Sigmoid colon (tissue), 7 donors: ENCODE measurements at places on chromosomes 12 and 14. TPM values are rescaled to one million over a fixed set of nuclear protein-coding genes. Genes with fewer than 3 reads are reported as not detected.

The BDKRB2 gene
- 3.6 TPM for total RNA-seq

The PLBD1 gene
- total RNA-seq = 16.2 TPM

The C12orf60 gene
- total RNA-seq = 1.1 TPM

The SAMD15 gene
- 0.36 TPM for total RNA-seq

DNA sequence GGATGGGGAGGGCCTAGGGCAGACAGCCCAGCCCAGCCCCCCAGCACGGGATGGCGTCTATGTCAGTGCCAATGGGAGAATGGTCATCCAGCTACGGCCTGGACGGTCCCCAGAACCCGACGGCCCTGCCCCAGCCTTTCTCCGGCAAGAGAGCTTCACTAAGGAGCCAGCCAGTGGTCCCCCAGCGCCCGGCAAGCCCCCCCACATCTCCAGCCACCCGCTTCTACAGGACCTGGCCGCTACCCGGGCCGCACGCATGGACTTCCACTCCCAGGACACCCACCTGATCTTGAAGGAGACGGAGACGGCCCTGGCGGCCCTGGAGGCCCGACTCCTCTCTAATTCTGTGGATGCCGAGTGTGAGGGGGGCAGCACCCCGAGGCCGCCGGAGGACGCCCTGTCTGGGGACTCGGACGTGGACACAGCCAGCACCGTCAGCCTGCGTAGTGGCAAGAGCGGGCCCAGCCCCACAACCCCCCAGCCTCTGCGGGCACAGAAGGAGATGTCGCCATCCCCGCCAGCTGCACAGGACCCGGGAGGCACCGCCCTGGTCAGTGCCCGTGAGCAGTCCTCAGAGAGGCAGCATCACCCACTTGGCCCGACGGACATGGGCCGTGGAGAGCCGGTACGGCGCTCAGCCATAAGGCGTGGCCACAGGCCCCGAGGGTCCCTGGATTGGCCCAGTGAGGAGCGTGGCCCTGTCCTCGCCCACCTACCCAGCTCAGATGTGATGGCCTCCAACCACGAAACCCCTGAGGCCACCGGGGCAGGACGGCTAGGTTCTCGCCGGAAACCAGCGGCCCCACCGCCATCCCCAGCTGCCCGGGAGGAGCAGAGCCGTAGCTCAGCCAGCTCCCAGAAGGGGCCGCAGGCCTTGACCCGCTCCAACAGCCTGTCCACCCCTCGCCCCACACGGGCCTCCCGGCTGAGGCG lies 21.9 kb downstream of the CEP170B start:
- DNase-seq = peak; percentile 61

DNA sequence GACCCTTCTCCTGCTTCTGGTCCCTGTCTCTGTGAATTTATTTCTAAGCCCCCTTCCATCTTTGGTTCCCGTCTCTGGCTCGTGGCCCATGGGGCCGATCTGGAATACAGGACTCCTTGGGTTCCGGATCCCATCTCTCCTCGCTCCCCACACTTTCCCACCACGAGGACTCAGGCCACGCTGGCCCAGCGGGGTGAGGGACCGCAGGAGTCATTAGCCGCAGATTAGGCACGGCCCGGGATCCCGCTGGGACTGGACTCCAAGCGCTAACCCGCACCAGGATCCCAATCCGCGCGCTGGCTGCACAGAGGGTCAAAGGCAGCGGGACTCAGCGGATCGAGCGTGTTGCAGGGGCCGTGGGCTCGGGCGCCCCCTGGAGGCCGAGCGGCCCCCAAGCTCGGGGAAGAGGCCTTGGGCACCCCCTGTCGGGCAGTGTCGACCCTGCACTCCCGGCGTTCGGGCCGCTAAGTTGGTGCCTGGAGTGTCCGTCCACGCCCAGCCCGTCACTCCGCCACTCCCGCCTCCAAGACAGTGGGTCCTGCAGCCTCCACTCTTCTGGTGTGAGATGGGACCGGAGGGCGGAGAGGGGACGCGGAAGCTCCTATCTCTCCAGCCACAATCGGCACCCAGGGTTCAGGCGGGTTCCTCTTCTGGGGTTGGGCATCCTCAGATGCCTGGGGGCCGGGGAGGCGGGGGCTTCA lies 9.5 kb downstream of the SHMT2 start:
- peak; percentile 93 for DNase-seq

DNA sequence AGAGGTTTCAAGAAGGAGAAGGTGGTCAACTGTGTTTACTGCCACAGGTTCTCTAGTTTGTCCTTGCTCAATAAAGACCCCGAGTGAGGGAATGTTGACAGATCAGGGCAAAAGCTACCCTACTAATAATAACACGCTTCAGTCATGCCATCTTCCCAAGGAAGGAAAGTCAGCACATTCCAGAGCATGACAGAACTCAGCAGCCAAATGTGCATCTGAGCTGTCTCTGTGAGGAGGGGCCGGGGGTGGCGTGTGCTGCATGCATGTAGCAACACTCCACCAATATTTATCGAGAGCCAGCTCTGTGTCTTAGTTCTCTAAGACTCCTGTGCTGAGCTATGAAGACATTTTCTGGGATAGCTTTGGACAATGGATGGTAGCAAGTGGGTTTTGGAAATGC lies 260.4 kb downstream of the DPF3 start:
- DNase-seq = no peak

DNA sequence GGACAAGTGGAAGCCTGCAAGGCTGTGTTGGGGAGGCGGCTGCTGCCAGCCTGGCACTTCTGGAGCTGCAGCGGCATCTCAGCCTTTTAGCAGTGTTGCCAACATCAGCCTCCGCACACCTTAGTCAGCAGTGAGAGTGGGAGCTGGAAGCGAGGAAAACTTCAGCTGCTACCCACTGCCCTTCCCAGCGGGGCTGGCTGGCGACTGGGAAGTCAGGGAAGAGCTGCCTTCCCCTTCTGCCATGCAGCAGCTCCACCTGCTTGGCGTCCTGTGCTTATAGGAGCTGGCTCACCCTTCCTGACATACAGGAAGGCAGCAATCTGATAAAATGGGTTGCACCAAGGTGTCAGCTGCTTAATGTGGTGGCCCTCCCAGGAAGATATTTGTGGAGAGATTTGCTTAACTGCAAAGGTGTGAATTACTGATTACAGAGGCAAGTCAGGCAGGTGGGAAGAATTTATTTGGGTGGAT lies 15.4 kb upstream of the PLEKHG3 start:
- no peak for DNase-seq

DNA sequence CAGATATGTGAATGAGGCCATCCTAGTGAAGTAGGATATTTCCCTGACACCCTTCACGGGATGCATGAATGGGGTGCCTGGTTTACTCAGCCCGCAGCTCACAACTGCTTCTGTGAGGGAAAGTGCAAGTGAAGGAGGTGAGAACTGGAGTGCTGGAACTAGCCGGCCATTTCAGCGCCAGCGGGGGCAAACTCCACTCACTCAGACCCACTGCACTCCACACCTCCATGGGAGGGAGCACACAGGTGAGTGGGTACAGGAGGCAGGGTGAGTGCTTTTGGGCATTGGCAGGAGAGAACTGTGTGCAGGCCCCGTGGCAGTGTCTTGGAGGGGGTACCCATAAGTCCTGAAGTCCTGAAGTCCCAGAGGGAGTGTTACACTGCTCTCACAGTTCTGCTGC lies 1008.4 kb downstream of the SLC6A15 start:
- DNase-seq = no peak

DNA sequence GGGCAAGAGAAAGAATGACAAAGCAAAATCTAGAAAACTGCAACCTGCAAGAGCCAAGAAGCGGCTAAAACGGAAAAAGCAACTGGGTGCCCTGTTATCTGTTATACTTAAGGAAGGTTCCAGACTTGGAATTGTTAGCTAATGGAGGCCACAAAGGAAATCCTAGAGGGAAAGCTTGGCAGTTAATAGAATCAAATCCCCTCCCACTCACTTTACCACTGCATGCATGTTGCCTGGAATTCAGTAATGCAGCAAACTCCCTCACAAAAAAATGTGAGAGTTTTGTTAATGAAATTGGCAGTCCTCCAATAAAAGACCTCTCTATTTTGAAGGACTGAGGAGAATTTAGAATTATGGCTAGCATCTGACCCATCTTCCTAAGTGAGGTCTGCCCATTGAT lies 164.2 kb upstream of the SOX5 start:
- no peak for DNase-seq

DNA sequence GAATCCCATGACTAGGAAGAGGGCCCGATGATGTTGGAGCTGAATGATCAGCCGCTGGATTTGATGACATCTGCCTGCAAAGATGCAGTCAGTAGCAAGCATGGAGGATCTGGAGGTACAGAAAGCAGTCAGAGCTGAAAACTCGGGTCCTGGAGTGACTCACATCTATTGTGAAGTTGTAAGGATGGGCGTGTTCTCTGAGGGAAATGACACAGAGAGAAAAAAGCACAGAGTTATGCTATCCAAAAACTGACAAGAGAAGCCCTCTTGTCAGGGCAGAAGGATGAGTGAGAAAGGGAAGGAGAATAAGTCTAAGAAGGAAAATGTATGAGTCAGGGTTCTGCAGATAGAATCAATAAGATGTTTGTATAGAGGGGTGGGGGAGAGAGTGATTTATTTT lies 380.4 kb upstream of the CCDC196 start:
- no peak for DNase-seq
